ENCODE measurements at places on chromosomes 11 and 22.

- peak; percentile 35 for DNase-seq
Measured at GRCh38 chr11:123103326-123103980, 41.5 kb upstream of the HSPA8 start.

DNA sequence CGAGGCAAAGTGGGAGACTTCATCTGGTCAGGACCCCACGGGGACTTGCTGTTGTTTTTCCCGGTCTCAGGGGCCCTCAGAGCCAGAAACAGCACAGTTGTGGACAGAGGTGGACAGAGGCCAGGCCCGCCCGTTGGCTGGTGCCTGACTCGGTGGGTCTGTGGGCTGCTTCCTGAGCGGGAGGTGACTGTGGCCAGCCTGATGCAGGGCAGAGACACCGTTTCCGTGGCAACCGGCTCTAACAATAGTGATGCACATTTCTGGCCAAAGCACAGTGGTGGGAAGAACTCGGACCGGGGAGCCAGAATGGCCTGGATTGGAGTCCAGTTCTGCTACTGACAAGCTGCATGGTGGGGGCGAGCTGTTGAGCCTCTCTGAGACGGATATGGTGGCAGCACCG is 58.7 kb upstream of the ATXN10 start:
- DNase-seq = no peak

- DNase-seq = no peak
Measured at GRCh38 chr11:118536726-118537125, 5.7 kb downstream of the TMEM25 start.

- no peak for DNase-seq
Measured at GRCh38 chr11:34886609-34887008, 29.6 kb downstream of the APIP start.

DNA sequence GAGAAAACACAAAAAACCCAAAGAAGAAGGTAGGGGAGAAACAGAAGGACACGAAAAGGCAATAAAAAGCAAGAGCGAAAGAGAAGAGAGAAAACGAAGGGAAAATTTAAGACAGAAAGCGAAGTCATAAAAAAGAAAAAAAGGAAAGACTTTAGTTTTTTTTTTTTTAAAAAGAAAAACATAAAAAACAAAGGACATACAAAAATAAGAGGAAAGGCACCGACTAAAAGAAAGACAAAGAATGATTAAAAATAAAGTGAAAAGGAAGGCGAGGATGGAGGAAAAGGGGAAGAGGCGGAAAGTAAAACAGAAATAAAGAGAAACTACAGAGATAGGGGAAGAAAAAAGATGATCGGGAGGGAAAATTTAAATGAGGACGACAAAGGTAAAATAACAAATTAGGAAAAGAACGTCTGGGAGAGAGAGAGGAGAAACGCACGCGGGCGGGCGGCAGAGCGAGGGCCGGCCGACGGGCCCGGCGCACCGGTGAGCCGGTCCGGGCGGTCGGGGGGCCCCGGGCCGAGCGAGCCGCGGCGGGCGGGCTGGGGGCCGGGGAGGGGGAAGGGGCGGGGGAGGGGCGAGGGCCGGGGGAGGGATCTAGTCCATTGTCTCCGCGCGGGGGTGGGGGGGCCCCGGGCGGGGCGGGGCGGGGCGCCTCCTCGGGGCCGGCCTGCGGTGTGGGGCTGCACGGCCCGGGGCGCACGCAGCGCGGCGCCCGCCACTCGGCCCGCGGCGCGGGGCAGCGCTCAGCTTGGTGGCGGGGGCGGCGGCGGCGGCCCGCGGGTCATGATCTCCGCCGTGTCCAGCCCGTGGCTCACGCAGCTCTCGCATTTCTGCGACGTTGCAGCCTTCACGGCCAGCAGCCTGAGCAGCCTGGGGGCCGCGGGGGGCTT is at the start of gene TBX1:
TSS of gene TBX1 (plus strand) at position 721 of the 893 bp plus-strand sequence. CDS start at position 787, 66 bp downstream.
- DNase-seq = no peak

- no peak for DNase-seq
Measured at GRCh38 chr11:106086135-106086534, 8.7 kb downstream of the AASDHPPT start.

DNA sequence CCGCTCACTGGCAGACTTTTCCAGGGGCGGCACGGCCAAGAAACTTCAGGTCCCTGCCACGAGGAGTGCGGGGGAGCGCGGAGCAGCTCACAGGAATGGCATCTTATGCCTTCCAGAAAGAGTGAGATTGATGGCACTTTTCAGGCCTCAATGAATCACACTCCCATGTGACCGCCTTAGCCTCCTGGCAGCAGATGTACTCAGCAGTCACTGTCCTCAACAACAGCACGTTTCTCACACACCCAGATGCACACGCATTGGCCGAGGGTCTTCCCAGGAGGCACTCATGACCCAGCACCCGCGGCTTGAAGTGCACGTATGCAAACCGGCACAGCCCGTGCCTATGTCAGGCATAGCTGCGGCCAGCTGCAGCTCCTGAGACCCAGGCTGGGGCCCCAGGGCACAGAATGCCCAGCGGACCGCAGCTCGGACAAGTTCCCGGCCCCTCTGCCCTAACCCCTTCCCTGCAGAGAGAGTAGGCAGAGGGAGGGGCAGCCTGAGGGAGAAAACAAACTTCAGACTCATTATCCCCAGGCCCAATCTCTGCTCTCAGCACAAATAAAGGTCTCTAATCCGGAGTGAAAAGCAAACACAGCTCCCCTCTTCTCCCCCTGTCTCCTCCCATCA is 48.3 kb downstream of the RPUSD4 start:
- no peak for DNase-seq

DNA sequence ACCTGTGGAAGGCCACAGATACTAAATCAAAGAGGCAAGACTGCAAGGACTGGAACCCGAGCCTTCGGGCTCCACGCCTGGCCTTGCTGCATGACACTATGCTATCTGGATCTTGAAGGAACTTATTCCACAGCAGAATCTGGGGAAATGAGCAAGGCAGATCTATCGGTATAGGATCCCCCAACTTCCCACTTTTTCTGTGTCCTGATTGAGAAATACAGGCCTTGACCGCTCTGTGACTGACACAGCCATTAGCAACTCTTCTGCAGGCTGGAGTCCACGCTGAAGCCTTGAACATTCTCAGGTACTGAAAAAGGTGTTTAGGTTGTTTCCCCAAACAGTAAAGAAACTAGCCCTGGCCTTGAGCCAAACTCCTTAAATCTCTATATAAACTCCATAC is 241.2 kb upstream of the NARS2 start:
- DNase-seq = no peak

- DNase-seq = peak; percentile 64
Measured at GRCh38 chr11:131694526-131695424, 324.4 kb downstream of the NTM start.

DNA sequence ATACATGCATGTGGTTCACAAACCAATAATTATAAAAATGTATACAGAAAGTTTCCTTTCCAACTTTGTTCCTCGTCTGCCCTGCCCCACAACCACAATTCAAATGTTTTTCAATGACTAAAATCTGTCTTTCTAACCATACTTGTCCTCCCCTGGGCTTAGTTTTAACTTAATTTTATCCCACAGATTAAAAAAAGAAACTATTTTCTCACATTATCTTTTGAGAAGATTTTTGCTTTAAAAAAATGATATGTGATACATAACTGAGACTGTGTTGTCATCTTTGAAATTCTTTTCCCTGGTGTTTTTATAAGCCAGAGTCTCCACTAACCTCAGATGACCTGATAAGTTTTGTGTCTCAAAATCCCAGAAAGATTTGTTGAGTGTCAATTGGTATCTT is 79.0 kb downstream of the FDX1 start:
- DNase-seq = no peak

DNA sequence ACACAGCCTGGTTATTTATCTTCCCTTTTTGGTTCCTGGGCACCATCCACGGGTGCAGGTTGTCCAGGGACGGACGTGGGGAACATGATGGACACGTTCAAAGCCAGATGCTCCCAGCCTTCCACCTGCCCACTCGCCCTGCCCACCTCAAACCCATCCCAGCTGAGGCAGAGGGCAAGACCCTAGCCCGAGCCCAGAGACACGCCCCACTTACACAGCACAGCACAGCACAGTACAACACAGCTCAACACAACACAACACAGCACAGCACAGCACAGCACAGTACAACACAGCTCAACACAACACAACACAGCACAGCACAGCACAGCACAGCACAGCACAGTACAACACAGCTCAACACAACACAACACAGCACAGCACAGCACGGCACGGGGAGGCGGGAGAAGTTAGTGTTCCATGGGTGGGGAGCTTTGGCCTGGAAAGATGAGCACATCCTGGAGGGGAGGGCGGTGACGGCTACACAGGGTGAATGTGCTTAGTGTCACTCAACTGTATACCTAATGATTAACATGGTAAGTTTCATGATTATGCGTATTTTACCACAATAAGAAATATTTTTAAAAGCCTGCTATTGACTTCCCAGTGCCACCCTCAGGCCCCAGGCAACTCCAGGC is 1507.5 kb downstream of the BRD1 start:
- DNase-seq = no peak

DNA sequence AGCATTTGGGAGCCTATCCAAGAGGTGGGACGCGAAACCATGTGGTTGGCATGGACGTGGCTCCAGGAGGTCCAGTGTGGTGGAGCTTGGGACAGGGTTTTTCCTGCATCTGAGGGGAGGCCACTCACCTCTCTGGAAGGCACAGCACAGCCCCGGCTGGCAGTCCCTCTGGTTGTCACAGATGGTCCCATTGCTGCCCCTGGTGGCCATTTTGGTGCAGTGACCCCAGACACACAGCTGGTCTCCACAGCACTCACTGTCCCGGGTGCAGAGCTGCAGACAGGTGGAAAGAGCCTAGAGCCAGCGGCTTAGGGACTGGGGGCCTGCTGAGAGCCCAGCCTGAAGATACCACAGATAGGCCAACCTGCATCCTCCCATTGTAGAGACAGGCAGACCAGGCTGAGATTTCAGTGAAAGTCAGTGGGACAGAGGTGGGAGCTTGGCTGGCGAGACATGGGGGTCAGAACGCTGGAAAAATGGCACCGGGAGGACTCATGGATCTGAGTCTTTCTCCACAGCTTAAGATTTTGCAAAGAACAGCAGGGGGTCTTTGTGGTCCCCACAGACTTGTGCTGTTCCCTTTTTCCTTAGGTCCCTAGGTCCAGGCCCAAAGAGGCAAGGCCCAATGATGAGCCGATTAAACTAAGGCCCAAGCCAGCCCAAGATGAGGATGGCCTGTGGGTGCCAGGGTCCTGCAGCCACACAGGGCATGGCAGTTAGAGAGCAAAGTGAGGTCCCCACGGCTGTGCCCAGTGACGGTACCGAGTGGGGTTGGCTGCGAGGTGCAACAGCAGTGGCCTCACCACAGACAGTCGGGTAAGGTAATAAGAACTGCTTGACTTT is 41.4 kb downstream of the DKK3 start:
- peak; percentile 66 for DNase-seq

DNA sequence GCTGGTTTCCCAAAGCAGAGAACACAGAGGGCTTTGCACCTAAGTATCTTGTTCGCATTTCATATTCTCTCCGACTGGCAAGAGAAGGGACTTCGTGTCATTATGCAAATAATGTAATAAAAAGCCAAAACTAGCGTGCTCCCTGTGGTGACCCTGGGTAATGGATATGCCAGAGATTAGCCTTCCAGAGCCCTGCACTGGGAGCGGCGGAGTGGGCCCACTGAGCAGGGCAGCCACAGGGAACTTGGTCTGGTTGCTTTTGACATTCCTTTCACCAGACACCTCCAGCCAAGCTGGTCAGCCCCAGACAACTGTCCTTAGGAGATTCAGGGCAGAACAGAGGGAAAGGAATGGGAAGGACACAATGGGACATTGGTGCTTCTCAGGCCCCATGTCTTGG is 56.1 kb downstream of the FLI1 start:
- no peak for DNase-seq

DNA sequence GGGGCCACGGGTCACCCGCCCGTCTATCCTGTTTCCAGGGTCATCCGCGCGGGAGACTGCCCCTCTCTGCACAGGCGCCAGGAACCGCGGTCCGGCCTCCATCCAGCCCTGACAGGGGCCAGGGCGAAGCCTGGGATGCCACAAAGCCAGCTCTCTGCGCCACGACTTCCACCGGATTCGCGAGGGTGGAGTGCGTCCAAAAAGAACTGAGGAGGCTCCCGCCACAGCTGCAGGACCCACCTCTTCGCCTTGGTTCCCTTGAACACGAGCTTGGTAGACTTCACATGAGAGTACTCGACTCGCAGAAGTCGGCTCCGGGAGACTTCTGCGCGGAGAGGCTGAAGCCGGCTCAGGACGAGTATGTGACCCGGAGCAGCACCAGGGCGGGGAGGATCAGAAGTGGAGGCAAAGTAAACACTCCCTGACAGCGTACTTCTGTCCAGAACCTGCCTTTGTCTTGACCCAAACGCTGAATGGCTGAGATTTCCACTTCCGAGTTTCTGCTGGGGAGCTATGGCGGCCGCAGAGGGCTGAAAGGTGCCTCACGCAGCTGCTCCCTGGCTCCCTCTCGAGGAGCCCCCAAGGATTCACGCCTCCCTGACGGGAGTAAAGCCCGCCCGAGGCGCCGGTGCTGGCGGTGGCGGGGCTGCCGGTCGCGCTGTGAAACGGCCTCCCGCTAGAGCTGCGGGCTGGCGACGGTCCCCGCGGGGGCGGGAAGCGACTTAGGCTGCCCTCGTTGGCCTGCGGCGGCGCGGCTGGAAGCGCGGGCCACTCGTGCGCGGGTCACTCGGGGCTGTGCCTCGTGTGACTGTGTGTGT is 4566.7 kb upstream of the OR11H1 start:
- no peak for DNase-seq

- no peak for DNase-seq
Measured at GRCh38 chr11:76695771-76696170, 25.2 kb upstream of the LRRC32 start.

- no peak for DNase-seq
Measured at GRCh38 chr11:82191695-82192094, 542.0 kb downstream of the FAM181B start.

GRCh38 chr22:37931893-37932389 is 21.5 kb downstream of the C22orf23 start:
- no peak for DNase-seq

GRCh38 chr11:110921742-110922521 is 209.7 kb upstream of the ARHGAP20 start:
- DNase-seq = no peak

DNA sequence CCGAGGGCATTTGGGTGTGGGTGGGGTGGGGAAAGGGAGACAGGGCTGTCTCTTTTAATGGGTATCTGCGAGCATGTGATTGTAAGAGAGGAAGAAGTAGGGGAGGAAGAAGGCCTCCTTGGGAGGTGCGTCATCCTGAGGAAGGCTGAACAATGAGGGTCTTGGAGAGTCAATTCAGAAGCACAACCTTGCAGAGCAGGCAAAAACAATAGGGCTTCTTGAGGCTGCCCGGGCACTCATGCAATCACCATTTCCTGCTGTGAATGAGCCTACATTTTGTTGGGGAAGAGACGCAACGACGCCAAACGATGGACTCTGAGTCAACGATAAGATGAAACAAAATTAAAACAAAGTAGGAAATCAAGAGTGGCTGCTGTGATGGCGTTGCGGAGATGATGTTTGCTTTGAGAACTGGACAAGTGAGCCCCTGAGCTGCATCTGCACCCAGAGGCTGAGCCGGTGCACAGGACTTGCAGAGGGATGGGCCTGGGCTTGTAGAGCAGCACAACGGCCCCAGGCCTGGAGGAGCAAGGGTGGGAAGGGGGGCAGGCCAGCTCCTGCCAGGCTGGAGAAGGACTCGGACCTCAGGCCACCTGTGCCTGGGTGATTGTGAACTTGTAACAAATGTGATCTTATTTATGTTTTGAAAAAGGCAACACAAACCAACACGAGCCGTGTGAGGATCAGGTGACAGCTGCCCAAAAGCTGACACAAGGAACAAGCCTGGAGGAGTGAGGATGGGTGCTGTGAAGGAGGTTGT is 92.3 kb upstream of the B3GAT1 start:
- no peak for DNase-seq

GRCh38 chr11:118628861-118629549 is 21.6 kb downstream of the PHLDB1 start:
- DNase-seq = no peak

Measured in iPS DF 6.9 (cell line).